ENCODE measurements at places on chromosomes 2 and 18.

GRCh38 chr2:37156071-37156856 lies 516 bp downstream of the EIF2AK2 start:
- no peak for DNase-seq

DNA sequence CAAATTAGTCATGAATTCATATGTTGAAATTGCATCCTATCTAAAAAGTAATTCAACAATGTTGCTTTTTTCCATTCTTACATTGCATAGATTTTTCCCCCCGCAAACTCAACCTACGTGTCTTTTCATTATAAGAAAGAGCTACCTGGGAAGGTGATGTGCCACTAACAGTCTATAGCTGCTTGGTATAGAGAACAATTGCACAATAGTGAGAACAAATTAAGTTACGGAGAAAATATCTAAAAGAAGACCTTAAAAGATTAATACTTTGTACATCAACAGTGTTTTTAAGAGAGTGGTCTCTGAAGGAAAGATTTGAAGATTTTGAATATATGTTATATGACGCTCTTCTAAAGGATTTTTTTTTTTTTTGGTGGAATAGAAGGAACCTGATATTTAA lies 111.8 kb downstream of the STK39 start:
- no peak for DNase-seq

DNA sequence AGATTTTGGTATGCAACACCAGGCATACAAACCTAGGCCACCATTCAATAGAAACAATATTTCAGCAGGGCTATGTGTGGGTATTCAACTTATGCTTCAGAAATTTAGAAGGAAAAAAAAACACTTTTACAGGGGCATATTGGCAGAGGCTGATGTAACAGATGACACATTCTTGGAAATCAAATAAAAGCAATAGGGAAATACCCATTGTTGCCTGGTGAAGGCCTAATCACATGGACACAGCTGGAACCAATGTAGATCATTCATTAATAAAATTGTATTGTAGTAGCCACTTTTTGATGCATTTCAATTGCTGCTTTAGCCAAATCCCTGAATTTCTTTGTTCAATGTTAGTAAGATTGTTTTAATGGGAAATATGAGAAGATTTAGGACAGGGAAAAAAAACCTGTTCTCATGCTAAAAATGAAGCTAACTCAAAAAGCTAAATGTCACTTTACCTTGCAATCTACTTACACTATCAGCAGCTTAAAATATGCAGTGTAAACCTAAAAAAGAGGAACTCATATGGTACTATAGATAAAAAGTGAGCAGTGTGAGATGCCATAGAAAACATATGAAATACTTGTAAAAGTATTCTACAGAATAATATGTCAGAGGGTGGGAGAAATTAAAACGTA lies 289.4 kb downstream of the ZEB2 start:
- no peak for DNase-seq

DNA sequence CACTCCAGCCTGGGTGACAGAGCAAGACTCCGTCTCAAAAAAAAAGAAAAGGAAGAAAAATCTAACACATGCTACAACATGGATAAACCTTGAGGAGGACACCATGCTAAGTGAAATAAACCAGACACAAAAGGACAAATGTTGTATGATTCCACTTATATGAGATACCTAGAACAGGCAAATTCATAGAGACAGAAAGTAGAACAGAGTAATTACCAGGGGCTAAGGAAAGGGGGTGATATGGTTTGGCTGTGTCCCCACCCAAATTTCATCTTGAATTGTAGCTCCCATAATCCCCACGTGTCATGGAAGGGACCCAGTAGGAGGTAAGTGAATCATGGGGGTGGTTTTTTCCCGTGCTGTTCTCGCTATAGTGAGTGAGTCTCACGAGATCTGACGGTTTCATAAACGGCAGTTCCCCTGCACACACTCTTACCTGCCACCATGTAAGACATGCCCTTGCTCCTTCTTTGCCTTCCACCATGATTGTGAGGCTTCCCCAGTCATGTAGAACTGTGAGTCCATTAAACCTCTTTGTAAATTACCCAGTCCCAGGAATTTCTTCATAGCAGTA lies 91.4 kb upstream of the CABLES1 start:
- DNase-seq = no peak

- DNase-seq = no peak
These were observed 52.0 kb upstream of the EML4 start for GRCh38 chr2:42117182-42117579.

- no peak for DNase-seq
These were observed 135.7 kb downstream of the CMPK2 start for GRCh38 chr2:6730003-6730402.

DNA sequence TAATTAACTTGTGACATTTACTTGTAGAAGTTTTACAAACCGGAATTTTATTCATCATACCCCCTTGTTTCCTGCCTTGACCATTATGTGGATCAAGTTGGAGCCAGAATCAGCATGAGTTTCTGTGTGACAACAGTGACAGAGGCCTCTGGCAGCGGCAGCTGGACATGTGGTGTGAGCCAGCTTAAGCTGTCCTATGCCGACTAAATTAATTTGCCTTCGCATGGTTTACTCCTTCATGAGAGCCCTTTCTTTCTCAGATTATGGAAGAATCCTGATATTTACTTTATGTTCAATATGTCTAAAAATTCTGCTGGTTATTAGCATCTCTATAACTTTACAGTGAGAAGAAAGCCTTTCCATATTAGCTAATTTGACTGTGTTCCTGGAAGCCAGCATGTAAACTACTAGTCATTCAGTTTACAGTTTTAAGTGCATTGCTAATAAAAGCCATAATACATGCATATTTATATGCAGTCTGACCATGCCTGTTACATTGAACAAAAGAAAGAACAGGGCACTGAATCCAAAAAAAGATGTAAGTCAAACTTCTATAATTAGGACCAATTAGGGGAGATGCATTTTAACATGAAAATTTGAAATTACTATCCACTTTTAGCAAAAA lies 495.8 kb upstream of the ACVR2A start:
- no peak for DNase-seq

DNA sequence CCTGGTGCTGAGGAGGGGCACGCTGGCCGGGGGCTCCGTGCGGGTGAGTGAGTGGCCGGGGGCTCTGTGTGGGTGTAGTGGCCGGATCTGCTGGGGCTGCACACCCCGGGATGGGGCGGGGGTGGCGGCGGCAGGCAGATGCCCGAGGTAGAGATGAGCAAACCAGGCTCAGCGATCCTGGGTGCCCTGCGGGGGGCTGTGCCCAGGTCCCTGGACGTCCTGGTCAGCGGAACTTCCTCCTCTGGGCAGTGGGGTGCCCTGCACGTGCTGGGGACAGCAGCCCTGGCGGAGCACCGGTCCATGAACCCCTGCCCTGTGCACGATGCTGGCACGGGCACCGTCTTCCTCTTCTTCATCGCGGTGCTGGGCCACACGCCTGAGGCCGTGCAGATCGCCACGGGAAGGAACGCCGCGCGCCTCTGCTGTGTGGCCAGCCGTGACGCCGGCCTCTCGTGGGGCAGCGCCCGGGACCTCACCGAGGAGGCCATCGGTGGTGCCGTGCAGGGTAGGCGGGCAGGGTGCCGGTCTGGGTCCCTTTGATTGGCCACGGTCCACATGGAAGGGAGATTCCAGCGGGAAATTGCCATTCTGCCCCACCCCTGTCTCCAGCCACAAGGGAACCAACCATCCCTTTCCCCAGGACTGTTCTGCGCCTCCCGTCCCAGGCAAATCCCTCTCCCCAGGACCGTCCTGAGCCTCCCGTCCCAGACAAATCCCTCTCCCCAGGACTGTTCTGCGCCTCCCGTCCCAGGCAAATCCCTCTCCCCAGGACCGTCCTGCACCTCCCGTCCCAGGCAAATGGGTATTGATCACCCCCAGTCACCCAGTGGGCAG lies 5.9 kb downstream of the NEU4 start:
- no peak for DNase-seq

- no peak for DNase-seq
These were observed 638.2 kb downstream of the FBXO15 start for GRCh38 chr18:73509460-73509859.

DNA sequence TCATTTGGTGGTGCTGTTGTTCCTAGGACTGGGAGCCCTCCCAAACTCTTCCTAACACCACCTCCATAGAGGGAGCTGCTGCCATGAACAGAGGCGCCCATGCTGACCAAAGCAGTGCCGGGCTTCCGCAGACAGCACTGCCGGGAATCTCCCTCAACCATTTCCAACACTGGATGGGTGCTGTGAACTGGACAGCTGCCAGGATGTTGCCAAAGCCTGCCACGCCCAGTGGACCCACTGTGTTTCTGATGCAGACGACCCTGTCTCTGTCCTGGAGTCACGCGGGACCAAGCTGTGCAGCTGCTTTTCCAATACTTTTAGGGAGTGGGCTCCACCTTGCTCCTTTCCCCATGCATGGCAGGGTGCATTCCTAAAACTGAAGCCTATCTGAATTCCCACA lies 16.9 kb upstream of the GNAL start:
- DNase-seq = no peak

DNA sequence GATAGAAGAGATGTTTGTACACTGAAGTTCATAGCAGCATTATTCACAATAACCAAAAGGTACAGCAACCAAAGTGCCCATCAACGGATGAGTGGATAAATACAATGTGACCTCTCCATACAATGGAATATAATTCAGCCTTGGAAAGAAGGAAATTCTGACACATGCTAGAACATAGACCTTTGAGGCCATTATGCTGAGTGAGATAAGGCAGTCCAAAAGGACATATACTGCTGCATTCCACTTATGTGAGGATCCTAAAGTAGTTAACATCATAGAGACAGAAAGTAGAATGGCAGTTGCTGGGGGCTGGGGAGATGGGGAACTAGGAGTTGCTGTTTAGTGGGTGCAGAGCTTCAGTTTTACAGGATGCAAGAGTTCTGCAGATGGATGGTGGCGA lies 38.2 kb upstream of the GLI2 start:
- DNase-seq = no peak

DNA sequence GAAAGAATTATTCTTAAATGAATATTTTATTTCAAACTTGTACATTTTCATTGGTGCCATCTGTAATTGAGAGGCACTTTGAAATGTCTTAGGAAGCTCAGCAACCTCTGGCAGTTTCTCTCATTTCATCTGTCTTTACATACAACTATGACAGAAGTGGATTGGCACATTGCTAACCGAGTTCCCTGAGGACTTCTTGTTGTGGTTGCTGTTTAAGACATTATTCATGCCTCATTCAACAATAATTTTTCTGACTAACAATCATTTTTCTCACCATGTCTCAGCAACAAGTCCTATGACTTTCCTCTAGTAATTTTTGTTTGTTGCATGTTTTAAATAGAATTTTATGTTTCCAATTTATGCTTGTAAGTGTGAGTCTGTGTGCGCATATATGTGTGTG lies 284.0 kb upstream of the CWC22 start:
- no peak for DNase-seq

DNA sequence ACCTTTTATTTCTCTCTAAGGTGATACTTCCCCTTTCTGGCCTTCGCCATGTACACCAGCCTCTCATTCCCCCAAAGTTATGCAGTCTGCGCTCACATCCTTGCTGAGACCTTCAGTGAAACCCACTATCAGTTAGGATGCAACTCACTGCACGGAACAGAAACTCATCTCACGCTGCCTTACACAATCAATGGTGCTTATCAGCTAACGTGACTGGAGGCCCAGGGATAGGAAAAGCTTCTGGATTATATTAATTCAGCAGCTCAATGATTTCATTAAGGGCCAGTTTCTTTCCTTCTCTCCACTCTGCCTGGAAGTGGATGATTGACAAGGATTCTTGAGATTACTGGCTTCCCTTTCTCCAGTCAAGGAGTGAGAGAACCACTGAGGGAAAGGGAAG lies 44.8 kb downstream of the CDH2 start:
- no peak for DNase-seq

GRCh38 chr2:114011713-114012112 lies 121.8 kb downstream of the ACTR3 start:
- no peak for DNase-seq

- no peak for DNase-seq
These were observed 2.5 kb upstream of the DNAJC10 start for GRCh38 chr2:182713601-182714000.

DNA sequence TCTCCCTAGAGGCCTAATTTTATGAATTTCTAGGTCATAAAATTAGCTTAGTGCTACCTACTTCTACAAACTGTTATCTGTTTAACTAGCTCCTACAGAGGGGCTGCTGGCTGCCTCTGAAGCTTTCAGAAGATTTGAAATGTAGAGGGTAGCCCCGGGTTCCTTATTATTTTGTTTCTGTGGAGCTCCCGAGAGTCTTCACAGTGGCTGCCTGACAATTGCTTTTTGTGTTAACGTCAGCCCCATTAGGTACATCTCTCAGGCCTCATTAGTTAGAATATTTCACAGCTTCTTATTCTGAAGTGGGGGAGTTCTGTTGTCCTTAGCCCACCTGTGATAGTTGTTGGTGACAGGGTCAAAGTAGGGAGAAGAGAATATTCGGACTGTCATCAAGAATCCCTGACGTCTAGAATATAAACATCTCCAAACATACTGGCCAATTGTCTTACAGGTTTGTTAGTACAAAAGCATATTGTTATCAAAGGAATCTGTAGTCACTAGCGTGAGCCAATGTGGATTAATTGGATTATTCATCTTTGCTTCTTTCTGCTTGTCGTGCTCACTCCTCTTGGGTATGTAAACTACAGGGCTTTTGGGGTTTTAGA lies 77.5 kb downstream of the DIS3L2 start:
- DNase-seq = no peak

DNA sequence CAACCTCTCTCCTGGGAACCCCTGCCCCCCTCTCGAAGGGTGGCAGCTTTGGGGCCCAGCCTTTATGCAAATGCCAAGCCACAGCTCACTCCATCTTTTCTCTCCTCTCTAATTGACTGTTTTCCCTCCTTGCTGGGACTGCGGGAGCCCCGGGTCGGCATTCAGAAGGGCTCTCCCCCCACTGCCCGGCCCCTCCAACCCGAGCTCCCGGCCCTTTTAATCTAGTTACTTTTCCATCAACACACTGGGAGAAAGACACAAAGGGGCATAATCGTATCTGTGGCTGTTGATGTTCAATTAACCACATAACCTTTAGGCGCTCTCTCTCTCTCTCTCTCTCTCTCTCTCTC lies 95.4 kb downstream of the INHBB start:
- no peak for DNase-seq

- no peak for DNase-seq
These were observed 309.2 kb downstream of the NRXN1 start for GRCh38 chr2:50722776-50723175.

GRCh38 chr2:191479680-191480023 lies 198.3 kb upstream of the NABP1 start:
- DNase-seq = no peak

- DNase-seq = no peak
These were observed 53.4 kb downstream of the SPIRE1 start for GRCh38 chr18:12604445-12605007.

GRCh38 chr2:152513681-152514080 lies 178.7 kb downstream of the FMNL2 start:
- DNase-seq = no peak

GRCh38 chr2:64542071-64543007 lies 18.2 kb downstream of the AFTPH start:
- no peak for DNase-seq
